Lung (tissue), 17 donors: ENCODE measurements at places on chromosomes 5 and 9. TPM values are rescaled to one million over a fixed set of nuclear protein-coding genes. Genes with fewer than 3 reads are reported as not detected.

The TMEM215 gene
- not detected for total RNA-seq

DNA sequence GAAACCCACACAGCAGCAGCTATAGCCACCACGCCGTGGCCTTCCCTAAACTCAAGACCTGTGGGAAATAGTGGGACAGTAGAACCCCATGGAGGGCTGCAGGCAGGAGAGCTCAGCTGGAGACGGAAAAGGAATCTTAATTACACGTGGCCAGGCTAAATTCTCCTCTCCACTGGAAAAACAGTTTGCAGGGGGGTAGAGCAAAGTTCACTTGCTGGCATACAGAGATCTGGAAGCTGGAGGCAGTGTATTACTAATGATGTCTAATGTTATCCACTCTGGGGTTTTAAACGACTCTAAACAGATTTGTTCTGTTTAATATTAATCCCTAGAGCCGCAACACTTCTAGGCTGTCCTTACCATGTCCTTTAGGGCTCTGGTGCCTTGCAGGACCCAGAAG lies 257.1 kb downstream of the SAXO1 start:
- H3K36me3 ChIP-seq, result no peaks in the 10 kb centered on the region
- DNase-seq, result no peak
- H3K4me3 ChIP-seq, result no peak overlapping the region
- H3K4me1 ChIP-seq, result peaks cover 7% of the 10 kb centered on the region
- H3K27ac ChIP-seq, result no peak overlapping the region
- H3K27me3 ChIP-seq, result no peaks in the 10 kb centered on the region

DNA sequence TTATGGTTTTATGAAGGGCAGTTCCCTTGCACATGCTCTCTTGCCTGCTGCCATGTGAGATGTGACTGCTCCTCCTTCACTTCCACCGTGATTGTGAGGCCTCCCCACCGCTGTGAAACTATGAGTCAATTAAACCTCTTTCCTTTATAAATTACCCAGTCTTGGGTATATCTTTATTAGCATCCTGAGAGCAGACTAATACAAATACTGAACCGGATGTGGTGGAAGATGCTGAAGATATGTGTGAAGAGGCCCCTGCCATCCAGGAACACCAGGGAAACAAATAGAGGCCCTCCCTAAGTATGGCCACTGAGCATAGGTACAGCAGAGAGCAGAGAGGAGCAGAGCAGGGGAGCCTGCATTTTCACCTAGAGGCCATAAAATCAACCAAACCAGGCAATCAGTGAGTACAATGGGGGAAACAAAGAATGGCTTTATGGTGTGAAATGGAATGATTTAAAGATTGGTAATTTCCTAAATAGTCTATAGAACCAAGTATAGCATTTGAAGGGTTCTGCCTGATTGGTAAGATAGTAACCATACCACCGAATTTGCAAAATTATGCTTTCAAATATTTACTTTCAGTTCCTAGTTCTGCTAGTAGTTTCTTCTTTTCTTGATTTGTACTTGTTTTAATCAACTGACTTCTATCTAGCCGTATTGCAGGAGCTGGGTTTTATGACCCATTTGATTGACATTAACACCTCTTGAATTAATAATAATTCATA lies 421.6 kb downstream of the IRX1 start:
- no peaks in the 10 kb centered on the region for H3K36me3 ChIP-seq
- H3K27ac ChIP-seq, result no peak overlapping the region
- DNase-seq, result no peak
- no peaks in the 10 kb centered on the region for H3K27me3 ChIP-seq
- H3K4me3 ChIP-seq, result no peak overlapping the region
- H3K4me1 ChIP-seq, result no peaks in the 10 kb centered on the region

The LPAR1 gene
- total RNA-seq, result 47.6 TPM

DNA sequence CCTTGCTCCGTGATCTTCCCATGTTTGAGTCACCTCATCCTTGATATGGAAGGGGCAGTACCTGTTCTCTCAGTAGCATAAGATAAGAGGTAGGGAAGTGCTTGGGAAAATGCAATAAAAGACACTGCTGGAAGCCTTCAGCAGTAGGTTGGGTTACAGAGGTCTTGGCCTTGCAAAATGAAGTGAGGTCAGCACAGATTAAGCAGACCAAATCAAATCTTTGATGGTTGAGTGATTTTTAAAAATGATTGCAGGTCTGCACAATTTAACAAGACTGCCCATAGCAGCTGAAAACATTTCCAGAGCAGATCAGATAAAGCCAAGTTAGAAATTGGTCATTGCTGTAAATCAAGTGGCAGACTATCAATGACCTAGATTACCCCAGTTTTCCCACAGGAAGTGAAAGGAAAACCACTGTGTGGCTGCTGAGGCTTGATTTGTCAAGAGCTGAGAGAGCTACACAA lies 32.9 kb downstream of the PALM2AKAP2 start:
- no peaks in the 10 kb centered on the region for H3K27me3 ChIP-seq
- H3K27ac ChIP-seq, result no peak overlapping the region
- peaks cover 11% of the 10 kb centered on the region for H3K4me1 ChIP-seq

DNA sequence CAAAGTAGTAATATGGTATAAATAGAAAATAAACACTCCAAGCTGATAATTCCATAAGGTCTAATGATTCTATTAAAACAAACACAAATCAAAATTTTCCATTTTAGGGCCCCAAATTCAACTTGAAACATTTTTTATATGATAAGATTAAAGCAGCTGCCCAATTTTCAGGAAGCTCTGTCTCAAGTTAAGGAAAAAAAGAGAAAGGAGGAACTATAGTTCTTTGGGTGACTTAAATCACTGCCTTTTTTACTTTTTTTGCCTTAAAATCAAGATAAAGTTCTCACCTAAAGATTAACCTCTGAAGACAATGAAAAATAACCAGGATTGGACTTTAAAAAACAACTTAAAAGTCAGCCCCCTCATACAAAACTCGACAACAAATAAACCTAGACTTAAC lies 76.0 kb upstream of the IFNE start:
- no peaks in the 10 kb centered on the region for H3K4me1 ChIP-seq
- H3K27me3 ChIP-seq, result peaks cover 40% of the 10 kb centered on the region

GRCh38 chr5:1017691-1018455 lies 9.3 kb downstream of the NKD2 start:
- H3K4me1 ChIP-seq, result no peaks in the 10 kb centered on the region
- H3K4me3 ChIP-seq, result no peak overlapping the region
- H3K27me3 ChIP-seq, result no peaks in the 10 kb centered on the region
- no peak overlapping the region for H3K27ac ChIP-seq
- no peak for DNase-seq

DNA sequence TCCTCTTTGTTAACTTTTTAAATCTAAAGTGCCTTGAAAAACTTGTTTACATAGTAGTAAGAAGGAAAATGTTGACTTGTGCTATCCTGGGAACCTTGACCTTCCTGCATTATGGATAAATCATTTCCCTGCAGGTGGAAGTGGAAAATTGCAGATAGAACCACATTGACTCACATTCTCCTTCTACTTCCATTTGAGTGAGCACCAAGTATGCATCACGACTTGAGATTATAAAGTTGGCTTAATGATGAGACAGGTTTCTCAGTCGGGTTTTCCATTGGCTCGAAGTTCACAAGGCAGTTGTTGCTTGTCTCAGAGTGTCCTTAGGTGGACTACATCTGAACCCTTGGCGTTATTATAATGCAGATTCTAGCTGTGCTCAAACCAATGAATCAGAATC lies 39.9 kb downstream of the DOCK8 start:
- no peak overlapping the region for H3K27ac ChIP-seq
- no peak for DNase-seq
- no peaks in the 10 kb centered on the region for H3K36me3 ChIP-seq
- H3K4me1 ChIP-seq, result no peaks in the 10 kb centered on the region
- H3K4me3 ChIP-seq, result no peak overlapping the region
- H3K27me3 ChIP-seq, result no peaks in the 10 kb centered on the region

GRCh38 chr9:130450344-130451003 lies 5.7 kb downstream of the ASS1 start:
- no peaks in the 10 kb centered on the region for H3K36me3 ChIP-seq
- H3K27me3 ChIP-seq, result no peaks in the 10 kb centered on the region
- no peak for DNase-seq
- H3K4me1 ChIP-seq, result peaks cover 47% of the 10 kb centered on the region

The ITGA1 gene
- total RNA-seq, result 119 TPM

The SLC25A46 gene
- total RNA-seq, result 61.5 TPM

GRCh38 chr5:61159836-61160235 lies 2.4 kb downstream of the SMIM15 start:
- H3K27me3 ChIP-seq, result no peaks in the 10 kb centered on the region
- H3K36me3 ChIP-seq, result peaks cover 2% of the 10 kb centered on the region
- DNase-seq, result no peak
- H3K4me3 ChIP-seq, result no peak overlapping the region
- peaks cover 7% of the 10 kb centered on the region for H3K4me1 ChIP-seq

The NTRK2 gene
- total RNA-seq, result 14.4 TPM

The NXNL2 gene
- total RNA-seq, result 0.91 TPM

DNA sequence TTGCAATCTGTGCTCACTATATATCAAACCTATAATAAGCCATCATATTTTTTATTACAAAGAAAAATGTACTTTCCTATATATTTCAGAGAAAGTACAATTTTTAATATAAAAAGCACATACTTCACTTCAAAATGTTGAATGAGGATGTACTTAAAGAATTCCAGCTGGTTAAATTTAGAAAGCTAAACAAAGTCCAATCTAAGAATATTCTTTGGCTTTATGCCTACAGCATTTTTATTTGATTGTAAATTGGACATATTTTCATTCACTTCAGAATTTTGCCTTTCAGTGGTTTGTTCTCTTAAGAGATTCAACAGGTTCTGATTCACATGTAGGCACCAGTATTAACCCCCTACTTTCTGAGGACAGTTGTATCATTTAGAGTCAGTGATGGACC lies 533.8 kb downstream of the CAAP1 start:
- no peak overlapping the region for H3K4me3 ChIP-seq
- no peaks in the 10 kb centered on the region for H3K4me1 ChIP-seq
- H3K36me3 ChIP-seq, result no peaks in the 10 kb centered on the region
- H3K27ac ChIP-seq, result no peak overlapping the region
- no peaks in the 10 kb centered on the region for H3K27me3 ChIP-seq

DNA sequence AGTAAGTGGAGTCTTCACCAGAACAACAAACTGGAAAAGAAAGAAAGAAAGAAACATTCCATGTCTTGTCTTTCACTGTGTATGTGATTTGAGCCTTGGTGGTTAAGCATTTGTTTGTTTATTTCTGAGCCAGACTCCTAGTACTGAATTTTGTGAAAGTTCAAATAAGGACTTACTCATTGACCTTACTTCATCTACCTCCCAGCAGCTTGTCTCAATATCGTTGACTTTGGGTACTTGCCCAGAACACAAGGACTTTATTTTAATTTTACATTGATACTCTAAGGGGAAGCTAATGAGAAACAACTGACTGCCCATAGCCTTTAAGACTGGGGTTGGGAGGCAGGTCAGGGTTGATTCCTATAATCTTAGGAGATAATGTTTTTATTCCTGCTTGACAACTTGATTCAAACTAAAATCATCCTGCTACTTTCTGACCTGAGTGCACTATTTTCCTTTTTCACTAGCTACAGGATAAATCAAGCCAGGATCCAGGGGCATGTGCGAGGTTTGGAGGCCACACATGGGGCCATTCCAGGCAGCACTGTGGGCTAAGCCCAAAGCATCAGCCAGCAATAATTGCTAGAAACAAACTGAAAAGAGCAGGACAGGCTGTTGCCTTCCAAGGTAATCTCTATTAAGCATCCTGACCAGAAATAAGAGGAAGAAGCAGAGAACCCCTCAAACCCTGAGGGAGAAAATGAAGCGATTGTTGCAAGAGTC lies 138.9 kb upstream of the RUSC2 start:
- H3K36me3 ChIP-seq, result peaks cover 16% of the 10 kb centered on the region
- peaks cover 18% of the 10 kb centered on the region for H3K4me1 ChIP-seq
- no peak overlapping the region for H3K27ac ChIP-seq
- DNase-seq, result peak; percentile 16
- no peak overlapping the region for H3K4me3 ChIP-seq
- H3K27me3 ChIP-seq, result no peaks in the 10 kb centered on the region

The CORO2A gene
- total RNA-seq, result 22.3 TPM

DNA sequence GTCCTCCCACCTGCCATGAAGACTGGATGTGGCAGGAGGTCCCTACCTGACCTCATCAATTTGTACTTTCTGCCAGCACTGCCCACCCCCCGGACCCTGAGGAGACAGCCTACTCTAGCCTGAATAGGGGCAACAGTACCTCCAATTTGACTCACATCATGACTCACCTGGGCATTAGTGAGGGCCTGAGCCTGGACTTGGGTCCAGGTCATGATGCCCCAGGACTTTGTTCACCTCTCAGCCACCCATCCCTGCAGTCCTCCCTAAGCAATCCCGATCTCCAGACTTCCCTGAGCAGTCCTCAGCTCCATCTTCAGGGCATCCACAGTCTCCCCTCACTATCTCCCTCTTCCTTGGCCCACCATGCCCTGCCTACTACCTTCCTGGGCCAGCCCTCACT lies 28.1 kb downstream of the KIF2A start:
- H3K4me3 ChIP-seq, result no peak overlapping the region
- H3K27me3 ChIP-seq, result no peaks in the 10 kb centered on the region
- H3K27ac ChIP-seq, result no peak overlapping the region
- no peak for DNase-seq
- no peaks in the 10 kb centered on the region for H3K4me1 ChIP-seq

GRCh38 chr5:171521219-171521633 lies 101.8 kb downstream of the FGF18 start:
- H3K27me3 ChIP-seq, result no peaks in the 10 kb centered on the region
- peaks cover 7% of the 10 kb centered on the region for H3K4me1 ChIP-seq
- no peaks in the 10 kb centered on the region for H3K36me3 ChIP-seq
- peak; percentile 9 for DNase-seq

DNA sequence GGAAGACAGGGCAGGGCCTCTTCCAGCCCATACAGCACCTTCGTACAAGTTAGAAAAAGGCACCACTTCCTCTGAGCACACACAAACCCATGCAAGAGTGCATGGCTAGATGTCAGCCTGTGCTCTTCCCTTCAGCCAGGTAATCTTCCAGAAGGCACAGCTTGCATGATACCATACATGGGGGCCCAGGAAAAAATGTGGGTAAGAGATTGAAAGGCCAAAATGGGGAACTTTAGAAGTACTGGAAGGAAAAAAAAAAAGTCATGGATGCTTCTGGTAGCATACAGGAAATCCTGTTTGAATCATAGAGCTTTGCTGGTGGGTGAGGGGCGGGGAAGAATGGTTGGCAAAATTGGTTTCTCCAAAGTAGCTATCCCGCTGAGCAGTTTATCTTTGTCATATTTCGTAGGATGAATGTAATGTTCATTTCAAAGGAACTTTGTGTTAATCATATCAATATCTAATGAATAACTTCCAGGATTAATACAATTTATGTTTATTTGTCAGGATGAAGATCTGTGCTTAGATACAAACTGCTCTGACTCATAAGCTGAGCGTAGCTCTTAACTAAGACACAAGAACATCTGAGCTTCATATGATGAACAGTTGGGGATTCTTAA lies 78.2 kb upstream of the MAP3K1 start:
- H3K27me3 ChIP-seq, result no peaks in the 10 kb centered on the region
- H3K27ac ChIP-seq, result no peak overlapping the region
- no peaks in the 10 kb centered on the region for H3K4me1 ChIP-seq
- no peak overlapping the region for H3K4me3 ChIP-seq
- H3K36me3 ChIP-seq, result no peaks in the 10 kb centered on the region

The CDH9 gene
- total RNA-seq, result not detected

DNA sequence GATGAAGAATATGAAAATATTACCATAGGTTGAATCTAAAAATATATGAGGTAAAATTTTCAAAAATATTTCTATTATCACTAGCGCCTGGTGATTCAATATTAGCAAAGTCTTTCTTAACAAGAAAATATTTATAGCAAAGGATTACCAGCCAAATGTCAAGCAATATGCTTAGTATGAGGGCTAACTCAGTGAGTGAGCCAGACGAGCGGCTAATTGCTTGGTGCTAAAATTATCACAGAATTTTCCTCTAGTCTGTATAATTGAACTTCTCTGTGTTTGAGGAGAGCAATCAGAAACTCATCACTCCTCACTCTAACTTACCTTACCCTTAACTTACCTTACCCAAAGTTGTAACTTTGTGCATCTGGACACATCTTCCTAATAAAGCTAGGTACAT lies 304.9 kb upstream of the PRR16 start:
- no peak for DNase-seq
- H3K36me3 ChIP-seq, result no peaks in the 10 kb centered on the region
- H3K4me1 ChIP-seq, result no peaks in the 10 kb centered on the region
- no peak overlapping the region for H3K27ac ChIP-seq
